Left ventricle myocardium inferior (tissue), 1 donor: ENCODE measurements at places on chromosomes 7 and 10.

DNA sequence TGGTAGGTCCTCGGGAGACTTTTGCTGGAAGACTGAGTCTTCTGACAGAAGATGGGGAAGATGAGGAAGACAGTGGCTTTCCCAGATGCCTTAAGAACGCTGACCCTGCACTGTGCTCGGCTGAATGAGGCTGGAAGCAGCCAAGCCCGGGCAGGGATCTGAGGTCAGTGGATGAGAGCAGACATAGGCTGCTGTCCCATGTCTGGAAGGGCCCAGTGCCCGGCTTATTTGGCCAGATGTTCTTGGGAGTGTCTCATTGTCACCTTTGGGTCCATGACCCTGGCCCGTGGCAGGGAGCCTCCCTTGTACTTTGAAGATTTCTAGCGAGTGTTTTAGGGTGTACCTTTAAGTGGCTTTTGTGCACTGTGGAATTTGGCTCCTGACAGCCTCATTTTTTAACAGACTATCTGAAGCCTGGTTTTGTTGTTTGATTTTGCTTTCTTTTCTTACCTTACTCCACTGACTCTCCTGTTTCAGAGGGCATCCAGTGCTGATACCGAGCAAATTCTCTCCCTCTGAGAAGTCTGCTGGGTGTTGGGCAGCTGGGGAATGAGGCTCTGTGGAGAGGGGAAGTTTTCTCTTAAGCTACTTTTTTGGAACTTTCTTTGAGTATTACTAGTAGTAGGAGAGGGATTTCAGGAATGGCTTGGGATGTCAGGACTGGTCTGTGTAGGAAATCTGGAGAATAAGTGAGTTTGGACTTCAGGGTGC is 61.4 kb downstream of the CREB5 start:
- peak; percentile 53 for DNase-seq

- no peak for DNase-seq
Observed at GRCh38 chr10:123100030-123100762, 35.6 kb upstream of the HMX3 start.

- peak; percentile 35 for DNase-seq
Observed at GRCh38 chr10:30493609-30494530, 59.9 kb downstream of the MAP3K8 start.

- no peak for DNase-seq
Observed at GRCh38 chr7:29084832-29085231, 61.5 kb downstream of the CPVL start.

DNA sequence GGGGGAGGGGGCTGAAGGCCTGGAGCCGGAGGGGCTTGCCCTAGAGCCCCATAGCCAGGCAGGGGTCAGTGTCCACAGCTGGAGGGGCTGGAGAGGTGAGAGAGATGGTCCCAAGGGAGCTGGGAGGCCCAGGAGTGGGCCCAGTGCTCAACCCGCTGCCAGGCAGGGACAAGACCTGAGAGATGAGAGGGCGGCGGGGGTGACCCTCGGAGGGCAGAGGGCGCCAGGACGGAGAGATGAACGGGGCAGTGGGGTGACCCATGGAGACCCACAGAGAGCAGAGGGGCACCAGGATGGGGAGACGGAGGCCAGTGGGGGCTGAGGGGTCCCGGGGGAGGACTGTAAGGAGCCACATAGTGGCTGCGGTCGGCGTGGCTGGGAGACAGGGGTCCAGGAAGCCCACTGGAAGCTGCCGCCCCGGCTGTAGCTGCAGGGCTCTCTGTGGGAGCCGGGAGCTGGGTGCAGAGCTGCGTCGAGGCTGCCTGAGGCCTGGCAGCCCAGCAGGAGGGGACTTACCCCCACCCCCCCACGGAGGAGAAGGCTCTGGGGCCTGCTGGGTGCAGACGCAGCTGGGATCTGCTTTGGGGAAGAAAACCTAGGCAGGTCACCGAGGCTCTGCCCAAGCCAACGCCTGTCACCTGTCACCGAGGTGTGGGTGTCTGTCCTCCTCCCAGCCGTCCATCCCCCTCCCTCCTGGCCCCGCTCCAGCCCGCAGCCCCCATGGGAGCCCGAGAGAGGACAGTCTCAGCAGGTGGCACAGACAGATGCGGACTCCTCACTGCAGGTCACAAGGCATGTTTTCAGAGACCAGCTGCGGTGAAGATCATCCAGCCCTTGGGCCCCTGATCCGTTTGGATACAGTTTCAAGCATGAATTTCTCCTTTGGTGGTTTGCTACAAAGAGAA is 25.1 kb downstream of the PWWP2B start:
- no peak for DNase-seq

- no peak for DNase-seq
Observed at GRCh38 chr7:26074919-26075318, 77.1 kb upstream of the NFE2L3 start.

DNA sequence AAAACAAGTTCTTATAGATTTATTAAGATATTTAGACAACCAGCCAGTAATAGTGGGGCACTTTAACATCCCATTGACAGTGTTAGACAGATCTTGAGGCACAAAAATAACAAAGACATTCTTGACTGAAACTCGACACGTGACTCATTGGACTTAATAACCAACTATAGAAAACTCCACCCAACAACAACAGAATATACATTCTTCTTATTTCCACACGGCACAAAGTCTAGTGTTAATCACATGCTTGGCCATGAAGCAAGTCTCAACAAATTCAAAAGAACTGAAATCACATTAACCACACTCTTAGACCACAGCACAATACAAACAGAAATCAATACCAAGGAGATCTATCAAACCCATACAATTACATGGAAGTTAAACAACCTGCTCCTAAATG is 138.1 kb downstream of the ARL5B start:
- DNase-seq, result no peak

- DNase-seq, result no peak
Observed at GRCh38 chr10:69069090-69070042, 18.5 kb upstream of the SRGN start.

DNA sequence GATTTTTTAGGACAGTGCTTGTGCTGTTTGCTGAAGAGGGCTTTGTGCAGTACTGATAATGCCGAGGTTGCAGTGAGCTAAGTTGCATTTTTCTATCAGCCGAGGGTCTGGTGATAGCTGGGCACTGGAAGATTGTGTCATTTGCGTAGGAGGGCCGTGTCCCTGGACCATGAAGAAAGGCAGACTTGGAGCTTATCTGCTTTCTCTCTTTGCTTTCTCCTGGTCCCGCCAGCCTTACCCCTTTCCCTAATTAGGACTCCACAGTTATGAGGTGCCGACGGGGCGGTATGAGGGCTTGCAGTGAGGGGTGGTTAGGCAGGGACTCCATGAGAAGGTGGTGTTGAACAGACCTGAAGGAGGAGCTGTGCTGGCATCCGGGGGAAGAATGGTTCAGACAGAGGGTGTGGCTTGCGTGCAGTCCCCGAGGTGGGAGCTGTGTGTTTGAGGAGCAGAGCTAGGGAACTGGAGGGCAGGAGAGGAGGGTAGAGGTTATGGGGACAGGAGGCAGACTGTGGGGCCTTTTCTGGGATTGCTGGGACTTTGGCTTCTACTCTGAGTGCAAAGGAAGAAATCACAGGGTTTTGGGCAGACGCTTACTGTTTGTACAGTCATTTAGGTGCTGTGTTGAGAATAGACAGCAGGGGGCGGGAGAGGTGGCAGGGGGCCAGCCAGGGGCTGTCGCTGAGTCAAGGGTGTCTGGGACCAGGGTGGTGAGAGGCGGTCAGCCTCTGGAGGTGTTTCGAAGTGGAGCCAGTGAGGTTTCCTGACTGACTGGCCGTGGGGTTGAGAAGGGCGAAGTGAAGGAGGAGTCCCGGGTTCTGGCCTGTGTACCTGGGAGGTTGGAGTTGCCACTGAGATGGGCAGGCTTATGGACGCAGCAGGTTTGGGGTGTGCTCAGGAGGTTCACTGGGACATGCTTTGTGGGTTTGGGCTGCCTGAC is 43.4 kb downstream of the PRF1 start:
- peak; percentile 71 for DNase-seq

- no peak for DNase-seq
Observed at GRCh38 chr7:1275451-1276381, 43.0 kb downstream of the UNCX start.

- no peak for DNase-seq
Observed at GRCh38 chr10:10725196-10725595, 292.5 kb upstream of the CELF2 start.

DNA sequence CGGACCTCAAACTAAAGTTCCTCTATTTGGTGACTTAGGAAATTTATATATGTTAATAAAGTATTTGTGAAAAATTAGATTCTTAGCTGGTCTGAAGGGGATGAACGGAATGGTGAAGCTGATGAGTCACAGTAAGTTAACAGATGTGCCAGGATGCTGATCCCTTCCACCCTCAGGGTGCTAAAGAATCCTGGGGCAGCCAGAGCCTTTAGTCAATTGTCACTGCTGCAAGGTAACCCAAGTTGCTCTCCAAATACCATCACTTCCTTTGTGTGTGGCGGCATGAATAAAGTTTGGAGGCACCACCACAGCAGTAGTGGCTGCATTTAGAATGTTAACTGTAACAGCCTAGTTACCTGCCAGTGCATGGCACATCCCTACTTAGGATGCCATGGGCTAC is 222.6 kb upstream of the PPP1R3A start:
- no peak for DNase-seq

DNA sequence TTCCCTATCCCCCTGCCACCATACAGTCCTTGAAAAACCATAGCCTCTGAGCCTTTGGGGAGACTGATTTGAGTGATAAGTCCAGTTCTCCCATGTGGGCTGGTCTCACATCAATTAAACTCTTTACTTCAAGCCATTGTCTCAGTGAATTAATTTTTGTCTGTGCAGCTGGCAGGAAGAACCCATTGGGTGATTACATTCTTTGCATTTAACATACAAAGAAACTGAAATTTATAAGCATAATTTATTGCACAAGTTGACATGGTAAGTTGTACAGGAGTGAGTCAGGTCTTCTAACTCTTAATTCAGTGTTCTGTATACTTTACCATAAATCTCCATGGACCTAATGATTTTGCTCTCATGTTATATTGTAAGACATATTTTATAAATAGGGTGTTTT is 1613.0 kb upstream of the LRRTM3 start:
- no peak for DNase-seq

DNA sequence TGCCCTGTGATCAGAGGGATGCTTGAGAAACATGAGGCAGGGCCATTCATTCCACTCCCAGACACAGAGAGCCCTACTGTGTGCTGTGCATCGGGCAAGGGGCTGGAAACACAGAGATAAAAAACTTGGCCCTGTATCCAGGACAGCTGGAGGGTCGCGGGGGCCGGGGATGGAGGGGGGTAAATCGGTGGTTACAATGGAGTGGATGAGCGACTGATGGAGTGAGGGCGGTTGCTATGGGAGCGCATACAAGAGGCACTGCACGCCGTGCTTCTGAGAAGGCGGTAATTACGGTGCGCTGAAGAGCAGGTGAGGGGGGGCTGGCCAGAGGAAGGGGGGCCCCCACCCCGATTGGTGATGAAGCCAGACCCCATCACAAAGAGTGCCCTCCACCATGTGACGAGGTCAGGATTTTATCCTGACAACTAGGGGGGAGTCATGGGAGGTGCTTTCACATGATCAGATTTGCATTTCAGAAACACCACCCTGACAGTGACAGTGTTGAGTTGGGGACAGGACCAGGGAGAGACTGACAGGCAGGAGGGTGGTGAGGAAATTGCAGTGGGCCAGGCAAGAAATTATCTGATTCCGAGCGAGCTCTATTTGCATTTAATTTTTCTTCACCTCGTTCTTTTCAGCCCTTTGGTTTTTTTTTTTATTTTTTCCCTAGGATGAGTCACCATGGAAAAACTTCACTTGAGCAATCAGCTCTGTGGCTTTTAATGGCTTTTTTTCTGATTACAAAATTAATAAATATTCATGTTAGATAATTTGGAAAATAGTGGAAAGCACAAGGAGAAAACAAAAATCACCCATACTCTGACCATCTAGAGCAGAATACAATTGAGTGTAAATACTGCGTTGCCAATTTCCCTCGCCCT is 7.8 kb downstream of the CPA5 start:
- DNase-seq, result no peak

- DNase-seq, result peak; percentile 62
Observed at GRCh38 chr10:69845574-69846292, 44.0 kb downstream of the COL13A1 start.

GRCh38 chr10:80662429-80663261 is 124.9 kb downstream of the SH2D4B start:
- DNase-seq, result peak; percentile 83

DNA sequence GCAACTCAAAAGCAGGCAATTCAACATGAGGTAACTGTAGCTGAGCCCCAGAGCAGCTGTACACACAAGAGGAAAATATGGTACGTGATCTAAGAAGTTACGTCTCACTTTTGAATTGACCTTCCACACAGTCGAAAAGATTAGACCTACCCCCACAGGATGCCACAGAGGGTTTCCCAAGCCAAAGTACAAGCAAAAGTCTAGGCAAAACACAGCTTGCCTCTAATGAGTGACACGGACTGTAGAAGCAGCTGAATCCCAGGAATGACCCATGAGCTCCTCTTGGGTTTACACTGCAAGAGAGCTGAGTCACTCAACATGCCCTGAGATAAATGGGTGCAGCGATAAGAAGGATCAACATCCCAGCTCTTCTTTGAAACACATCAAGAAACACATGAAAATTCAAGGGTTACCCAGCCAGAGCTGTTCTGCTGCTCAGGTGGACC is 9.8 kb downstream of the CREB3L2 start:
- DNase-seq, result no peak

DNA sequence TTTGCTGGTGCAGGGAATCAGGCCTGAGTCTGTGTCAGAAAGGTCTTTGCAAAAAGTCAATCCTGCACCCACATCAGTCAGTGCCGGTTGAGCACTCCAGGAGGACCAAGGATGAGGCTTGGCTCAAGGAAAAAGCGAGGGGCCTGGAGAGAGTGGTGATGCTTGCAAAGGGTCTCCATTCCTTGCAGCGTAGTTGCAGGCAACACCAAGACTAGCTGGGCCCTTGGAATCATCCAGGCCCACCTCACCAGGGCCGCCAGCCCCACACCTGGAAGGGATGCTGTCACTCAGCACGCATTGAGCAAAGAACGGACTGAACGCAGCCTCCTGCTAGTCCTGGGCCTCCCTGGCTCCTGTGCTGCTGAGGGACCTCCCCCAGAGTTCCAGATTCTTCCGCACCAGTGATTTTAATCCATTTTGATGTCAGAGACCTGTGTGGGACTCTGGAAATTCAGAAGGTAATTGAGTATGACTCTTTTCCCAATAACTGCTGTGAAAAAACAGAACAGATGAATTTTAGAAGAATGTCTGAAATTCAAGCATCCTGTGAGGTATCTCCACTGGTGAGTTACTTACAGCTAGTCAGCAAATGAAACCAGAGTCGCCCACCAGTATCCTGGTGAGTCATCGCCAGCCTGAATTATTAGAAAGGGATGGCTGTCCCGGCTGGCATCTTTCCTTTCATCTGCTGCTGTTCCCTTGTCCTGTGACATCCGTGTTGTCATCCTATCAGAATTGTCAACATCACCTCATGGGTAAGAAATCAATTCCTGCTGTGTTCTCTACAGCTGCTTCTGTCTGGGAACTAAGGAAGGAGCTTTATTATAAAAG is 150.8 kb upstream of the NPS start:
- DNase-seq, result no peak

DNA sequence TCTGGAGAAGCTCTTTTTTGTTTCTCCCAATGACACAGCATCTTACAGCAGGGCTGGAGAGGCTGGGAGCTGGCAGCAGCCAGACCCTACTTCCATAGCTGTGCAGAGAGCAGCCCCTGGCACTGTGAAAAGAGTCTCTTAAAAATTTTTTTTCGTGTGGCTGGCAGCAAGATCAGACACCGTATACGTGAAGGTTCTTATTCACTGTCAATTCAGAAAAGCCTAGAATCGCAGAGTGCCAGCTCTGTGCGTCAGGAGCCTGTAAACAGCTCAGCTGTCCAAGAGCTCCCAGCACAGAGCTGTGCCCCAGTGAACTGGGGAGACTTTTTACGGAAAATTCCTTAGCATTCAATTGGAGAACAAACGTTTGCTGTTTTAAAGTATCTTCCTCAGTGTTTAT is 6.5 kb downstream of the BAG3 start:
- no peak for DNase-seq
